ENCODE measurements at places on chromosomes 1 and 21.

DNA sequence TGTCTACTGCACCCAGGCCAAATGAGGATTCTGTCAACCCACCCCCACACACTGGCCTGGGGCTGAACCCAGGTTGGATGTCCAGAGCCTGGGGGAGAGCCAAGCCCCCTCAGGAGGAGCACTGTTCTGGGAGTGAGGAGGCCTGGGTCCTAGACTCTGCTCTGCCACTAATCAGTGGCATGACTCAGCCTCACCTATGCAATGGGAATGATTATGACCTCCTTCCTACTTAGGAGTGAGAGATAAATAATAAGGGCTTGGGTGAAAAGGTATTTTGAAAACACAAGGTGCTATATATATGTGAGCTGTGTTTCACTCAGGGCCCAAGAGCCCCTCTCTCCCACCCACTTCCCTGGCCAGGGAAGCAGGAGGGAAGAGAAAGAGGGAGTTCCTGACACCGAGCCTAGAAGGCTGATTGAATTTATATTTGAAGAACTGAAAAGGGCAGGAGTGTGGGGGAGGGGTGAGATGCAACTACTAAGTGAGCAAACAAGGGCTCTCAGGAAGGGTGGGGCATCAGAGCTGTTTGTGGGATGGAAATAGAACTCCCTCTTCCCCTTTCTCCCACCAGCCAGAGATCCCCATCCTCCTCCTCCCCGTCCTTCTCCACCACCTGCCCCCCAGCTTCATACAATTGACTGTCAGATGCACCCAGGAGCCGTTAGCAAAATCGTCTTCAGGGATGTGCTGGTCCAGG is 8.2 kb downstream of the IGSF9 start:
- no peak for DNase-seq

DNA sequence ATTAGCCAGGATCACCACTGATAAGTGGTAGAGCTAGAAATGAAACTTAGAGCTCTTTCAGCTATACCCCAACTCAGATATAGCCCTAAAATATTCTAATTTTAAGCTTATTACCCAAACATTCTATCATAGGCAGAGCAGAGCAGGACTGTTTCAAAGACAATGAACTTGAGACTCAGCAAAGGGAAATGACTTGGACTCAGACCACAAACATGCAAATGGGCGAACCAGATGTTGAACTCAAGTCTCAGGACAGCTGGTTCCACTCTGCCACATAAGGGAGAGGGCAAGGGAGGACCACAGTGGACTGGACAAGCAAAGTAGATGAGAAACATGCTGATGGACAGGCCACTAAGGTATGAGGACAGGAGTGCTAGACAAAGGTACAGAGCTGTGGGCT is 315.3 kb downstream of the OMA1 start:
- DNase-seq = no peak

DNA sequence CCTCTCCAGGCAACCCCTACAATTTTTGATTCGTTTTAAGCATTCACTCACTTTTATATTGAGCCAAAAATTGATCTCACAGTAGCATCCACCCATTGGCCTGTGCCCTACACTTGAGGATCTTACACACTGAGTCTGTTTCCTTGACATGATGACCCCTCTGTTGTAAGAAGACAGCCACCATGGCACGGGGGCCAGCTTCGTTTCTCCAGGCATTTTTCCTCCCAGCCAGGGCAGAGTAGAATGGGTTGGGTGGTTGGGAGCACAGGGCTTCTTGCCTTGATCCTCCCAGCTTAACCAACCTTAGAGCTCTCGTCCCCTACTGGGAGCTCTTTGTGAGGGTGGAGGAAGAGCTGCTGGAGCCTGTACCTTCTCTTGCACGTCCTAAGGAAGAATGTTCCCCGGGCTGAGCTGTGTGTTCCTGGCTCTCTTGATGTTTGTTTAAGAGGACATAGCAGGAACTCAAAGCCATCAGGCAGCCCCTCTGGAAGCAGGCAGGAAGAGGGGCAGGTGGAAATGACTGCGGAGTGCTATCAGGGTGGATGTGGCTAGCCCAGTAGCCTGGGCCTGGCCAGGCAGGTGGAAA is 213.2 kb upstream of the TMEM51 start:
- DNase-seq = no peak

GRCh38 chr1:208252836-208253576 is 8.8 kb upstream of the PLXNA2 start:
- DNase-seq = no peak

DNA sequence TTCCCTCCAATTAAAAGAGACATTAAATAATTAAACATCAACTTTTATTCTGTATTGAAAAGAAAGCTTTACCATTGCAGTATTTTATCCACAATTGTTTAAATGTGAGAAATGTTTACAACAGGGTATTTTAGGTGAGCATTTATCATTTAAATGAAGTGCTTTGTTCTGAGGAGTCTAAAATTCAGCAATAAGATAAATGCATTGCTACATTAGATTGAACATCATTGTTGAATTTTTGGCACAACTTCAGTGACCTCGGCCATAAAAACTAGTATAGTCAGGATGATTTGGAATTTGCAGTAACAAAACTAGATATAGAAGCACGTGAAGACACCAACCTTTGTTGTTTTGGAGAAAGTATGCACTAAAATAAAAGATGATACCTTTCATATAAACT is 692.9 kb downstream of the USP25 start:
- DNase-seq = peak; percentile 75

Measured in hindlimb muscle (tissue), 1 donor.